Stimulated activated CD4-positive, alpha-beta T cell treated with anti-CD3 and anti-CD28 coated beads, Interleukin-15, amount 100 ng/mL, for 1 hour (primary cell): ENCODE measurements at places on chromosomes 16 and 17.

GRCh38 chr17:10673312-10673711 is 16.2 kb upstream of the MYH3 start:
- no peak for DNase-seq

DNA sequence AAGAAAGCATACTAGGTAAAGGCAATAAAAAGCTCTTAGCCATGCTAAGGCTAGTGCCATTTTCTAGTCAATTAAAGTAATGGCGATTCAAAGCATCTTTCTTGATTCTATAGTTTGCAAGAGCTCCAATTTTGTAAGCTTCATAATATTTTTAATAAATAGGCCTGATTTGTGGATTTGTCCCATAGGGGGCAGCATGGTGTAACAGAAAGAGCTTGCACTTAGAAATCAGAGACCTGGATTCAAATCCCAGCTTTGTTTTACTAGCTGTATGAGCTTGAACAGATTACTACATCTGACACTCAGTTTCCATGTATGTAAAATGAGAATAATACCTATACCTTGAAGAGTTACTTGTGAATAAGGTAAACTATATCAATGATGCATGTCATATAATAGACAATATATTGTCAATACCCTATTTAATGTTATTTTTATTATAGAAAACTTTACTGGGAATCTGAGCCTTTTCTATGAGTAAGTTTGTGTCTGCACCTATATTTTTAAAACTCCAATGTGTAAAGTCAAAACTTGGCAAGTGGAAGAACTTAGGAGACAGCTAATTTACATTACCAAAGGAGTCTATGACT is 93.6 kb upstream of the NOG start:
- DNase-seq: no peak

DNA sequence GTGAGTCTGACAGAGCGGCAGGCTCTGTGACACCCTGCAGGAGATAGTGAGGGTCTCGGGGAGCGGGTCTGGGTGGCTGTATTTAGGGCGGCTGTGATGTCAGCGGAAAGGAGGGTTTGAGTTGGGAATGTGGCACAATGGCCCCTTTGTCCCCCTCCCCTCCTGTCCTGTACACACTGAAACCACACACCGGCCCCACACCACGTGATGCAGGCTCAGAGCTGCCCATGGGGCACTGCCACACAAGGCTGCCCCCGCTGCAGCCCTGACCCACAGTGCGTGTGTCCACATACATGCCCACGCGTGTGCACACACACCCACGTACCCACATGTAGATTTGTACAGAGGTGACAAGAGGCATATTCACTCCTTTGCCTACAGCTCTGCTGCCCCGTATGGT is 15.3 kb downstream of the SGCA start:
- DNase-seq: no peak

DNA sequence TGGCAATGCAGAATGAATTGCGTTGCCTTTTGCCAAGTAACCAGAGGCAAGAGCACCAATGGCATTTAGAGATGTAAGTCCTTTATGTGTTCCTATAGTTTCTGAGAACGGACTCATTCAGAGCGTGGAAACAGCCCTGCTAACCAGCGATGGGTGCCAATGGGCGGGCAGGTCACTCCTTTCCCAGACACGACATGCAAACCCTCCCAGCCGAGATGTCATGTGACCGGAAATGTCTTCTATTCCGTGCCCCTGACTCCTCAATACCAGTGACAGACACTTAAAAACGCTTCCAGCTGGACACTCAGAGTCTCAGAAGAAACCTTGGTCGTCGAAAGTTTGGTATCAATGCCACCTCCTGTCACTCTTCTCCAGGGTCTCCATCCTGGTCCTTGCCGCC is 3.2 kb downstream of the FBF1 start:
- no peak for DNase-seq

- no peak for DNase-seq
Observed at GRCh38 chr17:4696437-4696805, 7.5 kb downstream of the PELP1 start.

DNA sequence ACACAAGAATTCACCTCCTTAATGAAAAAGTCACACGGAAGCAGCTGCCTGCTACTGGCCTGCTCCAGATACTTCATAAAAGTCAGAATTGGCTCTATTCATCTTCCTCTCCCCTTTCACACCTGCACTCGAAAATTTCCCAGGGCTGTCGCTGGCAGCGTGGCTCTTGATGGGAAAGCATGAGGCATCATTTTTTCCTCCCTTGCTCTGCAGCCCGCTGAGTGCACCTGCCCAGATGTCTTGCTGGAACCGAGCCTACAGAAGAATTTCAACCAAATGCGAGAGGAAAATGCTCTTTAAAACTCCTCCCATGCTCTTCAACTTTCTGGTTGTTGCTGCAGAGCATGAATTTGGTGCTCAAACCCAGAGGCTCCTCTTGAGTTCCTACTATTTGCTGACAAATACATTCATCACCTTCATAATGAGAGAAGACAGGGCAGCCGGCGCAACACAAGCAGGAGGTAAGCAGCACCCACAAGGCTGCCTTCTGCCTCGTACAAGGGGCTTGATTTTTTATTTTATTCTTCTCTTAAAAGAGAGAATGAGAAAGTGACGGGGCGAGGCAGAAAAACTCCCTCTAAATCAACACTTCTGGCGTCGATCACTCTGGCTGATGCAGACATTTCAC is 146.8 kb downstream of the ZFHX3 start:
- no peak for DNase-seq

DNA sequence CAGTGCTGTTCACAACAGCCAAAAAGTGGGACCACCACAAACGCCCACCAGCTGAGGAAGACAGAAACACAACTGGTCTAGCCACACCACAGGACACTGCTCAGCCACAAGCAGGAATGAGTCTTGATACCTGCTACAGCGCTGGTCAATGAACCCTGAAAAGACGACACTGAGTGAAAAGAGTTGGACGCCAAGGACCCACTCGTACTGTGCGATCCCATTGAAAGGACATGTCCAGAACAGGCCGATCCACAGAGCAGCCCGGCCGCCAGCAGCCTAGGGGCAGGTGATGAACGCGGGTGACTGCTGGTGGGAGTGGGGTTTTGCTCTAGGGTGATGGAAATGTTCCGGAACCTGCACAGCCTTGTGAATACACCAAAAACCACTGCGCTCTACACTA is 10.6 kb upstream of the SLC38A8 start:
- DNase-seq: no peak

DNA sequence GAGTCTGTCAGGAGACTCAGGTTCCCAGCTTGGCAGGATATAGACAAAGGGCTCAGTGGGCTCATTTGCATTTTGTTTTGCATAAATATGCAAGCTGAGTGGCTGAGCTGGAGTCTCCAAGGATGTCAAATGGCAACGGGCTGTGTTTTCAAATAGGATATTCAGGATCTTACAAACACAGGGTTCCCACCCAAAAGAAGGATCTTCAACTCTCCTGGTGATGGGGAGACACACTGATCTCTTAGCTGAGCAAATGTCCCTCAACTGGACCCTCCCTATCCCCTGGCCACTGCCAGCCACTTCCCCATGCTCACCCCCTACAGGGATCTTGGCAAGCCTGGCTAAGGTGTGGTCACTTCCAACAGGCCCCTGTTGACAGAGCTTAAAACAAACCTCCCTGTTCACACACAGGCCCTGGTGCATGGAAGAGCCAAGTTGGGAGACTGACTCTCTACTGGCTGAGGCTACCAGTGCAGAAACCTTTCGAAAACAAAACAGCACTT is 61.6 kb downstream of the SOX9 start:
- DNase-seq: no peak

DNA sequence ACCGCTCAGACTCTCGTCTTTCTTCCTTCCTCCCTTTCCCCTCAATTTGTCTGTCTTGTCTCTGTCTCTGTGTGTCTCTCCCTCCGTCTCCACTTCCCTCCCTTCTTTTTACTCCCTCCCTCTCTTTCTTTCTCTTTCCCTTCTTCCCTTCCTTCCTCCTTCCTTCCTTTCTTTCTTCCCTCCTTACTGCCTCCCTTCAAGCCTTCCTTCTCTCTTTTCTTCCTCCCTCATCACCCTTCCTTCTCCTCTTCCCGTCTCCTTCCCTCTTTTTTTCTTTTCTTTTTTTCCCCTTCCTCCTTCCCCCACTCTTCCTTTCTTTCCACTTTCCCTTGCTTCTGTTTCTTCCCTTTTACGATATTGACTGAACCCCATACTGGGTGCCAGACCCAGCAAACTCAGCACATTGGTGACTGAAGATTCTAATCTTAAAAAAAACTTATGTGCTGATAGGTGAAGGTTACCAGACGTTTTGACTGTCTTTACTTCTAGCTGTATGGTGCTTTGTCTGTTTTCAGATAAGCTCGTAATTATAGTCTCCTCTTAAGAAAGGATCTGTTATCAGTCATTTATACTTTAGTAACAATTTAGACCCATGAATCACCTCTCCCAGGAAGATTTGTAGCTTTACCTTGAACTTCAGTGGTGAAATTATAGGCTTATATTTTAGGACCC is 481 bp upstream of the BRD7 start:
- no peak for DNase-seq

DNA sequence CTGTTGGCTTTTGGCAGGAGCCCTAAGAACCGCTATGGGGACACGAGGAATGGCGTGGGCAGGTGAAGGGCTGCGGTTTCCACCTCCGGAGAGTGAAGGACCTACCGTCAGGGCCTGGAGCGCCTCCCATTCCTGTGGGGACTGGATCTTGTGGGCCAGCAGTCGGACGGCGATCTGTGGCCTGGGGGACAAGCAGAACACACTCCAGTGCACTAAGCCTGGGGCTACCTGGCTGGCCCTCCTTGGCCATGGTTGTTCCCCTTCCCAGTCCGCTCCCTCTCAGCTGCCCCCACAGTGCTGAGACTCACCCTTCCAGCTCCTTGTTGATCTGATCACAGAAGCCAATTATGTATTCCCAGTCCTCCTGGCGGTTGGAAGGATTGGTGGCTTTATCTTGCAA is 15.0 kb downstream of the GGA3 start:
- DNase-seq: no peak

- no peak for DNase-seq
Observed at GRCh38 chr17:72774236-72774635, 318.3 kb downstream of the SLC39A11 start.

DNA sequence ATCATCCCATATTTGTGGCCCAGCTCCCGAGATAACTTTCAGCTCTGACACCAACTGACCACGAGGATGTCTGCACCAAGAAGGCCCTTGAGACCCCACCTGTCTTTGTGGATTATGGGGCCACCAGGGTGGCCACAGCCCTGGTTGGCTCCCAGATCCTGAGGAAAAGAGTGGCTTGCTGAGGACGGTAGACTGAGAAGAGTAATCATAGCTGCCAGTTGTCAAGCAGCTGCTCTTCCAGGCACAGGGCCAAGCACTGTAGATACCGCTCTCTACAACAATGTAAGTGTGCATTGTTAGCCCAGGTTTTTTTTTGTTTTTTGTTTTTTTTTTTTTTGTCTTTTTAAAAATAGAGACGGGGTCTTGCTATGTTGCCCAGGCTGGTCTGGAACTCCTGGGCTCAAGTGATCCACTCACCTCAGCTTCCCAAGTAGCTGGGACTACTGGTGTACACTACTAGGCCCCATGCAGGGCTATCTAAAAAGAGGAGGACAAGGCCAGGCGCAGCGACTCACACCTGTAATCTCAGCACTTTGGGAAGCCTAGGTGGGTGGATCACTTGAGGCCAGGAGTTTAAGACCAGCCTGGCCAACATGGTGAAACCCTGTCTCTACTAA is 9.6 kb downstream of the ZNF205 start:
- DNase-seq: no peak

GRCh38 chr17:81456798-81457197 is 55.8 kb downstream of the ACTG1 start:
- no peak for DNase-seq

DNA sequence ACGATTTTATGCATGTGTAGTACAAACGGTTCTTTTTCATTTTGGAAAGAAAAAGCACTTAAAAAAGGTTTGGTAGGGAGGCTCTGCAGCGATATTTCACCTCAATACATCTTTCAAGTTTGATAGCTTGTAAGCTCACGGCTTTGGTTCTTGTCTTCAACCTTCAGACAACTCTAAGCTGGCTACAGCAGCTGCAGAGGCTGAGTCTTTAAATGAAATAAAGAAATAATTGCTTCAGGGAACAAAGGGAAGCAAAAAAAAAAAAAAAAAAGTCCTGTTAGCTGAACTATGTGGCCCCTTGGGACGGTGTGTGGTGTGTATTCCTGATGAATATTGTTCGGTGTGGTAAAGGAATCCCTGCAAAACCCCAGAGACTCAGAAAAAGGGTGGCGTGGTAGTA is 265.1 kb downstream of the NTN1 start:
- no peak for DNase-seq

DNA sequence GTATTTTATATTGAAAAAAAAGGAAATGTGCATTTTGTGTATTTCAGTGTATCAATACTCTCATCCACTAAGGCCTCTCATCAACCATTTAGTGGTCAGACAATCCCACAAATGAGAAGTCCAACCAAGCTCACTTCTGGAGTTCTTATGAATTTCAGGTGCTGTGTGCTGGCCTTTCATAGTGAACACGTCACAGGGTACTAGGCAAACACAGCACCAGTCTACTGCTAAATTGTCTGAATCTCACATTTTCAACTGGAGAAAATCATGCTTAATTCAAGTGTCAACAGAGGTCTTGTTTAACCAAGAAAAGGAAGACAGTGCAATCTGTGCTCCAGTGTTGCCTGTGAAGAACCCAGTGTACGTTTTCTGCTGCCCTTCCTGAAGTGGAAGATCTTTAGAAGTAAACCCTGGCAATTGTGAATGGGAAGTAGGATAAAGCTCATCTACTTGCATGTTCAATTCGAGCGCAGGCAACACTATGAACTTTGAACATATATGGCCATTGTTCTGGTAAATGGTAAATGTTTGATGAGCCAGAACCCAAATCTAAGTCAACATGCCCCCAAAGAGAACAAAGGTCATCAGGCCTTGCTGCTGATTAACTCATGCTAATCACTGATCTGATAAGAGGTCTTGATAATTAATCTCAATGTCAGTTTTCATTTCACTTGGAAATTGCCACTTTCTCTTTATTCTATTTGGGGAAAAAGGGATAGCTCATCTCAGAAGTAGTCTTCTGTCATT is 439.2 kb upstream of the SOX9 start:
- no peak for DNase-seq

GRCh38 chr17:1746975-1747543 is 4.4 kb downstream of the SERPINF2 start:
- no peak for DNase-seq
